ENCODE measurements at places on chromosomes 5 and 9.

- no peak for DNase-seq
Measured at GRCh38 chr5:91528831-91529230, 145.7 kb upstream of the ARRDC3 start.

DNA sequence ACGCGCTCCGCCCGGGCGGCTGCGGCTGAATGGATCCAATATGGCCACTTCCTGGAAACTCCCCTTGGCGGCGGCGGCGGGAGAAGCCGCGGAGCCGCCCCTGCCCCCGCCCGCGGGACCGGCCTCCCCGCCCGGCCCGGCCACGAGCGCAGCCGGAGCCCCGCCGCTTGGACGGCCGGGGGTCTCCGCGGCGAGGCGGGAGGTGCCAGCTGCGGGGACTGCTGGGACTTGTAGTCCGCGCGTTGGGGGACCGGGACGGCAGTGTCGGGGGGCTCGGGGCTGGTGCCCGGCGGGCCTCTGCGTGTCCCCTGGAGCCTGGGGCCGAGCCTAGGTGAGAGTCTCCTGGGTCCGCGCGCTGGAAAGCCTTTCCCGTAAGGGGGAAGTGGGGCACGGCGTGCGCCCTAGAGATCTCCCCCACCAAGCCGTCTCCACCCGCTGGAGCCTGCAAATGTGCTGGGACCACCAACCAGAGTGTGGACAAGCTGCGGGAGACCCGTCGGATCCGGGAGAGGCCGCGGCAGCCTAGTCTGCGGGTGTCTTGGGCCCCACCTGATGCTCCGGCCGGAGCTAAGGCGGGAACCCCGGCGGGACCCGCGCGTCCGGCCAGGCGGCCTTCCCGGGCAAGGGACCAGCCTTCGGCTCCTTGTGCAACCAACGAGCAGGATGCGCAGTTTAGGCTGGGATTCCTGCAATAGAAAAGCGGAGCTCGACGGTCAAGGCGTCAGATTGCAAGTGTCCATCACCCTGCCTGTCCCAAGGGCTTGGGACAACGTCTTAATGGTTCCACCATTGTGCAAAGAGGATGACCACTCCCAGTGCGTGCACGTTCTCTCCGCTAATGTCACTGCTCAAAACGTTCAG lies at the start of gene SEPTIN8:
SEPTIN8 (minus strand) TSS at position 31 of the 861 bp plus-strand sequence. CDS start 102 bp downstream, outside the sequence.
- DNase-seq = peak; percentile 11

DNA sequence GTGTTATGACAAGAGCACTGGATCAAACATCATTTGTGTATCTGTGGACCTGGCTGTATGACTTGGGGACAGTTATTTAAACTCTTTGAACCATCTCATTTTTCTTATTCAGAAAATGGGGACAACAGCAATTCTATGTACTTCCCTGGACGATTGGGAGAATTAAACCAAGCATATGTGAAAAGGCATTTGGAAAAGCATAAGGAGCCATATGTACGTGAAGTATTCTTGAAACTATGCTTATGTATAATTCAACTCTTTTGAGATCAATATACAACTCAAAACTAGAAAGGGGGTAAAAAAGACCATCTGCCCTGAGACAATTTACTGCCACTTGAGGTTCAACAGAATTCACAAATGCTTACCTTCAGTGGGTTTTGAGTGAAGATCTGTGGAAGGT lies 75.5 kb downstream of the NLN start:
- DNase-seq = no peak

- no peak for DNase-seq
Measured at GRCh38 chr9:108094676-108094993, 605.1 kb upstream of the KLF4 start.

DNA sequence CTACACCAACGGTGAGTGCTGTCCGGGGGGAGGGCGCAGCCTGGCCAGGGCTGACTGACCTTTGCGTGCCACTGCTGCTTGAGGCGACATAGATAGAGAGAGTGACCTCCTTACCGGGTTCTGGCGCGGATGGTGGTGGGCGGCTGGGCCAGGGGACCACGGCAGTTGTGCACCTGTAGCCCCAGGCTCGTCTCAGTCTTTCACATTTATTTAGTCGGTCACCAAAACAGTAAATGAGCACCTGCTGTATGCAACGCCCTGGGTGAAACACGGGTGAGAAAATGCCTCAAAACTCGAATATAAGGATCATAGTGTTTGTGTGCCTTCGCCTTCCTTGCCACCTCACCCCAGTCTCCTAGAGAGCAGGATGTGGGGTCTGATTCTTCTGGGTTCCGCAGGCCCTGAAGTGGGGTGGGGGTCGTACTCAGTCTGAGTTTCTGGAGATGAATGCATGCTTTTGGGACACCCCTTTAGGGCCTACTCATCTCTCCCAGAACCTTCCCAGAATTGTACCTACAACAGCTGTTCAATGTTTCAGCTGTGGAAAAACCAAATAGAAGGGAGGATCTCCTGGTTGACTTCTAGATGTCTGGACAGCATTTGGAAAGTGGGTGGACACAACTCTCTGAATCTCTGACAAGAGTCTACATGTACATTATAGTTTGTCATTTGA lies 714 bp downstream of the SEC24A start:
- DNase-seq = no peak

- no peak for DNase-seq
Measured at GRCh38 chr5:145780982-145781381, 54.2 kb downstream of the PRELID2 start.

GRCh38 chr9:2704504-2704903 lies 12.8 kb upstream of the KCNV2 start:
- DNase-seq = no peak

Measured in activated T-helper 1 cell treated with anti-CD3 and anti-CD28 coated beads, Interleukin-2, amount 50 U/mL, for 16 hours (primary cell).